ENCODE measurements at places on chromosomes 6 and 20.

GRCh38 chr6:33826537-33826936 is 22.7 kb upstream of the MLN start:
- DNase-seq = no peak

- DNase-seq = no peak
Observed at GRCh38 chr6:43146709-43147688, 24.1 kb upstream of the SRF start.

- DNase-seq = no peak
Observed at GRCh38 chr6:117496383-117496990, 14.0 kb downstream of the DCBLD1 start.

- no peak for DNase-seq
Observed at GRCh38 chr6:111899531-111899930, 26.3 kb upstream of the FYN start.

DNA sequence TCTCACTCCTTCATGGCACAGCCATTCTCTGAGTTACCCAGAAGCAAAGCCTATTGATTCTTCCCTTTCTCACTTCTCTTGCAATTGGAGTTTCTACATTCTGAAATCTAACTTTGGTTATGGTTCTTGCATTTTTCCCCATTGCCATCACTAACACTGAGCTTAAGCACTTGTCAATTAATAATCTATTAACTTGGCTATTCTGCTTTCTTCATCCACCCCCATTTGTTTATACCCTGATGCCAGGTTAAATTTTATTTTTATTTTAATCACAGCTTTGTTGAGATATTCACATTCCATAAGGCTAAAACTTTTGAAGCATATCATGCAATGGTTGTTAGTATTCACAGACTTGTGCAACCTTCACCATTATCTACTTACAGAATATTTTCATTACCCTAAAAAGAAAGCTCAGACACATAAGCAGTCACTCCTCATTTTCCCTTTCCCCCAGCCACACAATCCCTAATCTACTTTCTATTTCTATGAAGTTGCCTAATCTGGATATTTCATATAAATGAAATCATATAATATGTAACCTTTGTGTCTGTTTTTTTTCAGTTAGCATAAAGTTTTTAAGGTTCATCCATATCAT is 222.3 kb downstream of the UBE3D start:
- no peak for DNase-seq

DNA sequence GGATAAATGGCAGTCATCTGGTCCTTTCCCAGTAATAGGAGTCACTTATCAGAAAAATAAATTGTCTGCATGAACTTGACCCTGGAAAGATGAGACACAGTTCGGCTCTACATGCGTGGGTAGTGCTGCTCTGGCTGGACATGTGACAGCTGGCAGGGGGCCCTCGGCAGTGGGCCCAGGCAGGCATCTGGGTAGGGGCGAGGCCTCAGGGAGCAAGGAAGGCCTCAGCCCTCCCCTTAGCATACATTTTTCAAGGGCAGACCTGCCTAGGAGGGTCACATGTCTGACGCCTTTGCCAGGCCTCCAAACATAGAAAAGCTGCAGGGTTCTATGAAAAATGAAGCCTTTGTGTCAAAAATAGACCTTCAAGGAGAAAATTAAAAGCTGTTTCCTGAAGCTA is 12.8 kb upstream of the ILRUN start:
- no peak for DNase-seq

GRCh38 chr6:100134297-100134696 is 140.3 kb upstream of the MCHR2 start:
- no peak for DNase-seq

DNA sequence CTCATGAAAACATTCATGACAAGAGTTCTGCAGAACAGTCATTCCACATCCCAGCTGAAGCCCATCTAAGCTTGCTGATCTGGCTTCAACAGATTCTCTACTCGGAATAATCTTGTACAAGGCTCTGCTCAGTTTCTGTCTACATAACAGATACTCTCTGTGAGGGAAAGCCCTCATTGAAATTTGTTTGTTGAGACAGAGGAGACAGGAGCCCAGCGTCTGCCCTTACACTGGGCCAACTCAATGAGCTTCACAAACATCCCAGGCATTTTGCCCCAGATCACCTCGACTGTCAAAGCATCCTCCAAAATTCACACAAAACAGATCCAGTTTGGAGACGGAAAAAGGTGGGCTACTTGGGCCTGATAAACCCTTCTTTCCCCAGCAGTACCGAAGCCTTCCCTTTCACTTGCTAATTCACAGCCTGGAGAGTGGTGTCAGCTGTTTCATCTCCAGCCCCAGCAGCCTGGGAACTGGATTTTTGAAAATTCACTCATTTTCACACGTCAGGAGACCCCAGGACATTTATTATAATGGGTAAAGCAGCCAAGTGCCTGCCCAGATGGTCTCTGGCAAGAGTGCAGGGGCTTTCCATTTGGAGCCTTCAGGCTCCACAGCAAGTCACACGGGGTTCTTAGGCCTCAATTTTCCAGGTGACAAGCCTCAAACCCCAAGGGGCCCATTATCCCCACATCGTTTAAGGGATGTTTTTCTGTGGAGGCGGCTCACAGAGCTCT is 7.3 kb downstream of the CCDC167 start:
- no peak for DNase-seq

DNA sequence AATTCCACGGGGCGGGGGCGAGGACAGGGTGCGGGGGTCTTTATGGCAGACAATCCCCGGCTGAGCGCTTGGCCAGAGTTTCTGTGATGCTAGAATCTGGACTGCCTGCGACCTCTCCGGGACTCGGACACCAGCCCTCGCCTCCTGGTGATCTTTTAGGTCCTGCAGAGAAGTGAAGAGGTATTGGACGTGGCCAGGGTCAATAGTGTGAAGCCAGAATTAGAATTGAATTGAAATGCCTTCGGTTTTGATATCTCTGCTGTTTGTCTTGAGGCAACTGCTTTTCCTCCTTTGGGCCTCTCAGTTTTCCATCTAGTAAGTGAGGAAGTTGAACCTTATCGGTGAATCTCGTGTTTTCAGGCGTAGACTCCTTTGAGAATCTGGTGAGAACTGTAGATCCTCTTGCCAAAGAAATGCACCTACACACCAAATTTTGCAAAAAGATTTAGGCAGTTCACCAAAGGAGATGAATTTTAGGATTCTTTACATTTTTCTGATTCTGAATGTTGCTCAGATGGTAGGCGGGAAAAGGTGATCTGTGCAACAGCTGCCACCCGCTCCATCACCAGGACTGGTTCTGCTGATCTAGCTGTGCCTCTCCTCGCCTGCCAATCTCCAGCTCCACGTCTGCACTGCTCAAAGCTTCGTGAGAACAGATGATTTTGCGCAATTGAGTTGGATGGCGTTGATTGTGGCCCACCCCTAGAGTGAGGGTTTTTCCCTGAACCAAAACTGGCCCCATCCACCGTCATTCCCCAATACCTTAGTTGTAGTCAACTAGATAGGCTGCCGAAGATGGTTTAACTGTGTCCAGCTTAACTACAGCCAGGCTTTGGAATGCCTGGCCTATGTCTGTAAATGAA is 837 bp upstream of the OSER1 start:
- DNase-seq = no peak

GRCh38 chr6:106181664-106182418 is 95.7 kb downstream of the PRDM1 start:
- DNase-seq = no peak

- no peak for DNase-seq
Observed at GRCh38 chr20:41029150-41029901, 704 bp downstream of the TOP1 start.

DNA sequence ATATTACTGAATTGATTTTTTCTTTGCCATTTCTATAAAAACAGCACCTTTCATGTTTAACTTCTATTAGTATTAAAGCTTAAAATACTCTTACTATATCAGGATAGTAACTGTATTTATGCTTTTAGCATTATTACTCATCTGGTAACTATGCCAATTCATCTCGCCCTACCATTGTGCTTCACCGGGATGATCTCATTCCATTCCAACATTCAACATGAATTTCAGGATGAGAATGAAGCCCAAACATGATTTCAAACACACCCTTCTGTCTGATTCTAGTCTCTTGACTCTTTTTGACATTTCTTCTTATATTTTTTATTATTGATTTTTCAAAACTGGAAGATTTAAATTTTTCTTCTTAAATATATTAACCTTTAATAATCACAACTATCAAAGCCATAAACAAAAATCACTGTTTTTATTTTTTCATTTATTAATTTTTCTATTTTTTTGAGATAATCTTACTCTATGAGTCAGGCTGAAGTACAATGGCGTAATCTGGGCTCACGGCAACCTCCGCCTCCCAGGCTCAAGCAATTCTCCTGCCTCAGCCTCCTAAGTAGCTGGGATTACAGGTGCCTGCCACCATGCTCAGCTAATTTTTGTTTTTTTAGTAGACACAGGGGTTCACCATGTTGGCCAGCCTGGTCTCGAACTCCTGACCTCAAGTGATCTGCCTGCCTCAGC is 46.7 kb downstream of the GJA1 start:
- no peak for DNase-seq

GRCh38 chr6:162118706-162119105 is 608.9 kb downstream of the PRKN start:
- DNase-seq = no peak

GRCh38 chr6:13586603-13587542 is 12.5 kb downstream of the SIRT5 start:
- no peak for DNase-seq

GRCh38 chr20:6877633-6878032 is 110.1 kb downstream of the BMP2 start:
- no peak for DNase-seq

DNA sequence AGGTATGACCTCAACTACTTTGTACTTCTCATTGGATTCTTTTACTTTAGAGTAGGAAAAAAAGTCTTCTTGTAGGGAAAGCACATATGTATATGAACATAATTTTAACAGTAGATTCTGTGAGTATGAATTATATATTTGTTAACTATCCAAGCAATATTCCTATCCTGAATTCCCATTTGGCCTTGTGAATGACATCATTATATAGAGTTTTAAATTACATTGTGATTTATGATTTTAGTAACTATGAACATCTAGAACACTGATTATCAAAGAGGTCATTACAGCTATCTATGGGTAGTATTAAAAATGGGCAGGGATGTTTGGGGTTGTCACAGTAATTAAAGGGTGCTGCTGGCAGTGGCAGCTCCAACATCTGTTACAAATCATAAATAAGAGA is 163.9 kb upstream of the TFAP2D start:
- no peak for DNase-seq

- DNase-seq = no peak
Observed at GRCh38 chr20:14566505-14566904, 229.1 kb upstream of the FLRT3 start.

GRCh38 chr20:45507011-45507820 is 8.2 kb downstream of the SPINT3 start:
- DNase-seq = no peak

DNA sequence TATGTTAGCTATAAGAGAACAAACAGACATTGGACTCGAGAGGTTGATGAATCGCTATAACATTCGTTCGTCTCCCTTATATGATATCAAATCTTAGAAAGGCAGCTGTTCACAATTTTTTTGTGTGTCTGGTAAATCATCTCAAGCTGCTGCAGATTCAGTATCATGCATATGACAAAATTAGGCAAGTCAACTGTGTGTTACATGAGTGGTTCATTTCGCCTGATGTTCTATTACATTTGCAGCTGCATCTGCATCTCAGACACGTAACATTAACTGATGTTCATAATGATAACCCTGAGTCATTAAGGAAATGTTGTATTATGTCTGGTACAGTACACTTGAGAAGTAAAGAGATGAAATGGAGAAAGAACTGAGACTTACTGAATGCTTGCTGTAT is 92.1 kb downstream of the NKAIN2 start:
- DNase-seq = no peak

Data from activated CD4-positive, alpha-beta T cell treated with anti-CD3 and anti-CD28 coated beads, Interleukin-2, amount 50 U/mL, for 24 hours (primary cell).